ENCODE measurements at places on chromosomes 1 and 21.

DNA sequence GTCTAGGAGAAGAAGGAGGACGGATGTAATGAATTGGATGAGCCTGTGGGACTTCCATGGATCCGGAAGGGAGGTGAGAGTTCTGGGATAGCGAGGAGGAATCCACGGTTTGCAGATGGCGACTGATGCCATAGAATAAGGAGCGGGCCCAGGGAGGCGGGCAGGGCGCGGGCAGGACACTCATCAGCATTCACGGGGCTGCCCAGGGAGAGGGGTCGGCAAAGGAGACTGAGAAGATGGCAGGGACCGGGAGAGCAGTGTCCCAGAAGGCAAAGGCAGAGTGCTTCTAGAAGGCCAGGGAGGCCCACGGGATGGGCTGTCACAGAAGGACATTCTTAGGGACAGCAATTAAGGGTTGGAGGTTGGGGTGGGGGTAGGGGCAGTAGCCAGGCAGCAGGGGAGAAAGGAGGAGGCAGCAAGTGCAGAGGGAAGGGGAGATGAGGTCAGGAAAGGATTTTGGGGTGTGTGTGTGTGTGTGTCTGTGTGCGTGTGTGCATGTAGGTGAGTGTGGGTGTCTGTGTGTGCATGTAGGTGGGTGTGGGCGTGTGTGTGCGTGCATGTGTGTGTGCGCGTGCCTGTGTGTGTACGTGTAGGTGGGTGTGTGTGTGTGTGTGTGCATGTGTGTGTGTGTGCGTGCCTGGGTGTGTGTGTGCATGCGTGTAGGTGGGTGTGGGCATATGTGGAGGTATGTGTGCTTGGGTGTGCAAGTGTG, 1.1 kb upstream of the COL8A2 start:
- DNase-seq: no peak

GRCh38 chr21:25025596-25025995, 581.7 kb downstream of the MRPL39 start:
- DNase-seq: no peak

- no peak for DNase-seq
Measured at GRCh38 chr21:35470522-35470921, 421.4 kb upstream of the RUNX1 start.

DNA sequence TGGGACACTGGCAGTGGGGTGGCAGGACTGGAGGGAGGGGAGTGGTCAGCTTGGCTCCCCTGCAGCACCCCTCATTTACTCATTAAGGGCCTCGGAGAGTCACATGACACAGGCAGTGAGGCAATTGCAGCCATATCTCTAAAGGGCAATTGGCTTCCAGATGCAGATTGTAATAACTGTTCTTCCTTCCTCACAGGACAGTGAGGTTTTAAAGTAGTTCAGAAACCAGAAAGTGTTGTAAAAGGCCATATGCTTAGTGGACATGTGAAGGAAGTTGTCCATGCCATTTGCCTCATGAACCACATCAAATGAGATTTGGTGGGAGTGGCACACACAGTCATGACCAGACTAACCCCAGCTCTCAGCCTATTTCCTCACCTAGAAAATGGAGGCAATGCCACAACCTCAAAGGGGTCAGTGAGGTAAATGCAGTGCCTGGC, 11.1 kb downstream of the MTX1 start:
- DNase-seq: no peak

DNA sequence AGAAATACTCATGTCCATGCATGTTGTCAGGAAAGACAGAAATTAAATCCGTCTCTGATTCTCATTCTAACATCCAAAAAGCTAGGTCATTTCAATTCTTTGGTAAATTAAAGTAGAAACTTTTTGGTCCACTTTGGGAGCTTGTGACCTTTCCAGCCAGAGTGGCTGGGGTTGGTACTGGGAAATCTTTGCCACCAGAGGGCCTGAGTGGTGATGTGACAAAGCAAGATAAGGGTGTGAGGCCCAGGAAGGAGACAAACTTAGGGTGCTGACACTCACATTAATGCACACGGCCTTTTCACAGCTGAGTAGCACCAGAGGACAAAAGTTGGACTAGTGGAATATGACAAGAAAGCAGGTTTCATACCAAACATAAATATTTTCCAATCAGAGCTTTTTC, 144.3 kb downstream of the DNM3 start:
- no peak for DNase-seq

GRCh38 chr1:224563666-224564065, 52.5 kb upstream of the CNIH3 start:
- no peak for DNase-seq

DNA sequence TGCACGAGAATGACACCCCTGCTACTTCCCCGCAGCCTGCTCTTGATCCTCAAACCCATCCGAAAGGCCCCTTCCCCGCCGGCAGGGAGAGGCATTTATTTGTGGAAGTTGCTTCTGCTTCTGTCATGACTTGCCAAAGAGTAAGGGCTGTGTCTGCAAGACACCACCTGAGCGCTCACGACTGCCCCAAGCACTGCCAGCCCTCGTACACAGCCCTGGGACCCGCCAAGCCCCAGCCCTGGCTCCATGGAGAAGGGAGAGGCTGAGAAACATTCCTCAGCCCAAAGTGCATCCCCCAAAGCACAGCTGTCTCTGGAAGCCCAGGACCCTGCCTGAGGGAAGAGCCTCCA, 6.3 kb upstream of the TPRG1L start:
- DNase-seq: no peak

GRCh38 chr1:109620401-109620791, 759 bp downstream of the AMPD2 start:
- peak; percentile 18 for DNase-seq

DNA sequence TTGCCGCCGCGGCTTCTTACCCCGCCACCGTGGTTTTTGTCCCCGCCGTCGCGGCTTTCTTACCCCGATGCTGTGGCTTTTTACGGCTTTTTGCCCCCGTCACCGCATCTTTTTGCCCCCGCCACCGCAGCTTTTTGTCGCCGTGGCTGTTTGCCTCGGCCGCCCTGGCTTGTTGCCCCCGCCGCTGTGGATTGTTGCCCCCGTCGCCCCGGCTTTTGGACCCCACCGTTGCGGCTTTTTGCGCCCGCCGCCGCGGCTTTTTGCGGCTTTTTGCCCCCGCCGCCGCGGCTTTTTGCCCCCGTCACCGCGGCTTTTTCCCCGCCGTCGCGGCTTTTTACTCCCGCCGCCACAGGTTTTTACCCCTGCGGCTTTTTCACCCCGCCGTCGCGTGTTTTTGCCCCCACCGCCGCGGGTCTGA, 3934.3 kb downstream of the SRGAP2C start:
- no peak for DNase-seq

- no peak for DNase-seq
Measured at GRCh38 chr1:226891846-226892523, 21.6 kb downstream of the PSEN2 start.

DNA sequence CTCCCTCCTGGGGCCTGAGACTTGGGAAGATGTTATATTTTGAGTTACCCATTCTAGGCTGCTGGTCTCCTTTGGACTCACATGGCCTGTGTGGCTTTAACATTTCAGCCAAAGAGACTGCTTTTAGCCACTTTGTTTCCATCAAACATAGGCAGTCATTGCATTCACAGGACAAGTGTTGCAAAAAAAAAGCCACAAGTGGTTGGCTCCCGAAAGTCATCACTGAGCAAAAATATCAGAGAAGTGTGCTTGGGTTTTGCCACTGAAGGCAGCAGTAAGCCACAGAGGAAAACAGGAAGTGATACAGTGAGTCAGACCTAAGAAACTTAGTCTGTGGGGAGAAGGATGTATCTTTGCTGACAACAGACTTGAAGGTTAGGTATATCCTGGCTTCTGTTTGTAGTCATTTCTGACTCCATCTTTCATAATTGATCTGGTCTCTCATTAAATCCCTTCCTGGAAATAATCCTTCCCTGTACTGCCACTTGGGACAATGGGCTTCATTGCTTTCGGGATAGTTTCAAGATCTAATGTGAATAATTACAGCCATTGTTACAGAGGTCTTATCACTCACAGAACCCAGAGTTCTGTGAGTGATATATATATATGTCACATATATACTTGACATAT, 80.9 kb downstream of the COLGALT2 start:
- peak; percentile 72 for DNase-seq

DNA sequence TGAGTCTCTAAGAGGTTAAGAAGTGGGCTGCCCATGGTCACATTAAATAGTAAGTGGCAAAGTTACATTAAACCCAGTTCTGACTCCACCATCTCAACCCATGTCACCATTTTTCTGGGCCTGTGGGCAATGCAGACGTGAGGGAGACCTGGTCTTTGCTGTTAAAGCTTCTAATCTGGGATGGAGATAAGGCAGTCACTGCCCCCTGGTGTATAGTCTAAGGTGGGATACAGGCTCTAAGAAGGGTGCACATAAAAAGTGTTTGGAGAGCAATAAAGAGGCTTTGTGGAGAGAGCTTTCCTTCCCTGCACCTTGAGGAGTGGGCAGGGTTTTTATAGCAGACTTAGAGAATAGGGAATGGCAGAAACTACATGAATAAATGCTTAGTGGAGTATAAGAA, 141.3 kb downstream of the ROR1 start:
- no peak for DNase-seq

DNA sequence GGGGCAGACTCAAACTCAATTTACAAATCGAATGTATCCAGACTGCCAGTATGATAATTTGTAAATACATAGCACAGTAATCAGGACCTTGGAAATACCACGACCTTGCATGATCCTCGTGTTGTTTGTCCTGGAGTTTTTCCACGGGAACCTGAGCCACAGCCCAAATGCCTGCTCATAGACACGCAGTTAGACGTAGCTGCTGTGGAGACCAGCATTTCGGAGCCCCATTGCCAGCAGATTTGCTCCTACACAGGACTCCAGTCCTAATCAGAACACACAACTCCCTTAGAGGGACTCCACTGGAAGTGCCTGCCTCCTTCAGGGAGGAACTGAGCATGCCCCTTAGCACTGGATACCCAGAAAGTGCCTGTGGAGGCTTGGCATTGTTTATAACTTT, 163.2 kb downstream of the GALNT2 start:
- DNase-seq: no peak

DNA sequence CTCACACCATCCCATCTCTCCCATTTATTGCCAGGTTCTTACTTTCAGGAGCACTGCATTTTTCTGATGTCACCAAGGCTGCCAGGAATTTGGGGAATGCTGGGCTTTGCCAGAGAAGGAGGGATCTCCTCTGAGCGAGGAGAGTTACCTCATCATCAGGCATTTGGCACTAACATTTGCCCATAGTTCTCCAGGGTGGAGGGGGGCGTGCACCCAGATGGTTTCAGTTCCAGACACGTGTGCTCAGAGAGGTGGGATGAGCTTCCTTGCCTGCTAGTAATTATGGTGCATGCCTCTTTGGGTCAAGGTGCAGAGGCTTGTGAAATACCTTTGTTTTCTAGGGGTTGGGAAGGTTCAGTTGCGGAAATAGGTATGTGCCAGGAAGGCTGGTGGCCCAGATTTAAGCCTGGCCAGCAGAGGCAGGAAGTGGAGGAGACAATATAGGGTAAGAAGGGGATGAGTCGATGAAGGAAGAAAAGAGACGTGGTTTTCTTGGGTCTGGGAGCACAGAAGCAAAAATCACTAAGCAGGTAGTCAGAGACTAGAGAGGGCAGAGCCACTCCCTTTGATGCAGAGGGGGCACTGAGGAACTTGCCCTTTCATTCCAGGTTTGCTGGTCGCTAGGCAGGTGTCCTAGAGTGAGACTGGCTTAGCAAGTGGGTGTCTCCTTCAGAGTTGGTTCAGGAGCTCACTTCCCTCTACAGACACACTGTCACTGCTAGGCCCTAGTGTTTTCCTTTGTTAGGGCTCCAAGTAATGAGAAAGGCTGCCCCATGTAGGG, 7.2 kb downstream of the TUFT1 start:
- DNase-seq: no peak

DNA sequence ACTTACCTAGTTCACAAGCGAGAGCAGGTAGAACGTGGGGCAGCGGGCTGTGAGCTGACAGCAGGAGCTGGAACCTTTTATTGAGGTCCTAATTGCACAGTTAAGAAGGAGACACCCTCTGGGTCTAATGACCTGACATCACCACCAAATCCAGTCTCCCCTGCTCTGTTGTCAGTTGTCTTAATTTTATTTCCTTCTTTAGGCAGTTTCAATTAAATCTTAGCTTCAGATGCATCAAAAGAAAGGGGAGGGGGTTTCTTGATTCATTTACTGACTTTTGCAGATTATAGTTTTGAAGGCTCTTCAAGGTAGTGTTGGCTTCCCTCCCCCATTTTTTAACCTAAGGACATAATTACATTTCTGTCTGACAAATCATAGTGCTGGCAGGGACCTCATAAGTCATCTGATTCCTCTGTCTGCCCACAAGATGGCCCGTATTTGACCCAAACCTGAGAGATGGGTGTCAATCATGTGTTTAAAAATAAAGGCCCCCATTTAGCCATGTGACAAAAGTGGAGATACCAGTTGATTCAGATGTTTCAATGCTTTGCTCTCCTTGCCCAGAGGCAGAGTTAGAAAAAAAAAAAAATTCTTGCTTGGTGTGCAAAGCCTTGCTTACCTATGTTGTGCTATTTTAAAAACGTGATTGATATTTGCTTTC, at the start of gene TCHHL1:
Gene TCHHL1 (minus strand): TSS at position 51 of the 661 bp plus-strand sequence. CDS start 921 bp downstream, outside the sequence.
- no peak for DNase-seq

GRCh38 chr1:237687804-237688203, 202.9 kb downstream of the ZP4 start:
- no peak for DNase-seq

DNA sequence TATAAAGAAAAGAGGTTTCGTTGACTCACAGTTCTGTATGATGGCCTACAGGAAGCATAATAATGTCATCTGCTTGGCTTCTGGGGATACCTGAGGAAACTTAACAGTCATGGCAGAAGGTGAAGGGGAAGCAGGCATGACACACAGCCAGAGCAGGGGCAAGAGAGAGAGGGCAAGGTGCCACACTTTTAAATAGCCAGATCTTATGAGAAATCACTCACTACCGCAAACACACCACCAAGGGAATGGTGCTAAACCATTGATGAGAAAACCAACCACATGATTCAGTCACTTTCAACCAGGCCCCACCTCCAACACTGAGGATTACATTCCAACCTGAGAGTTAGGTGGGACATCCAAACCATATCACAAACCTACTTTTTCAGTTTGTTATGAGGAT, 245.9 kb upstream of the SGIP1 start:
- DNase-seq: peak; percentile 50

Measured in CD4-positive, alpha-beta memory T cell (primary cell).